ENCODE measurements at places on chromosomes 11 and 22. TPM values are rescaled to one million over a fixed set of nuclear protein-coding genes. Genes with fewer than 3 reads are reported as not detected.
A peak's percentile ranks its signal among the peaks of the same experiment; 100 is the strongest.

- DNase-seq: no peak
Measured at GRCh38 chr22:20258584-20259326, 9.4 kb downstream of the RTN4R start.

GRCh38 chr11:69213964-69214363 is 58.2 kb downstream of the SMIM38 start:
- no peak for DNase-seq

DNA sequence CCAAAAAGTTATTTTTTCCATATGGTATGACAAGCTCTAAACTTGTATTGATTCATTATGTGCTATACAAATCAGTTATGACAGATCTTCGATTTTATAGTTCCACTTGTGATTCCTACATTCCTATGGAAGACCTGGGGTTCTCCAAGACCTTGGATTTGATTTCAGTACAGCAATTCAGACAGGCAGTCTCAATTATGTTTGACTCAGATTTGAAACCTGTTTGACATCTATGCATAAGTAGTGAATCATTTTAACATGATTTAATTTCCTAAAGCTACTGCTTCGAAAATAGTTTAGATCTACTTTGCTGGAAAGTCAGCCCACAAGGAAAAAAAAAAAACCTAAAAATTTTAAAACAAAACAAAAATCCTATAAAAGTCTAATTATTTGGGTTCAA is 820.4 kb downstream of the LUZP2 start:
- DNase-seq: no peak

MPPED1 gene
- under 0.01 TPM for total RNA-seq

DNA sequence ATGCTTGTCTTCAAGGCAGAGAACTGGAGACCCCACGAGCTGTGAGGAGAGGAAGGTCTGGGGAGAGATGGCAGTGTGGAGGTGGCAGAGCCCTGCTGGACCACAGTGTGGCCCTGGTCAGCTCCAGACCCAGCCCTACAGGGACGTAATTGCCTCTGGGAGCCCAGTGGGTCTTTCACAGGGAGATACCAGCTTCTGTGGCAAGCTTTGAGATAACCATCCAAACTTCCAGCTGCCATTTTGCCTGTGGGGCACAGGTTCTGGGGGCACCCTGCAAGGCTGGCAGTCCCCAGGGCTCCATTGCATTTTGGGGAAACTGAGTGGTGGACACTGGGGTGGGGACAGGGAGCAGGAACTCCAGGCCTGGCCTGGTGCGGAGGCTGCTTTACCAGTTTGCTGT is 10.2 kb upstream of the MPPED1 start:
- DNase-seq: no peak

- DNase-seq: no peak
Measured at GRCh38 chr22:30680991-30681770, 13.5 kb upstream of the OSBP2 start.

CCDC157 gene
- 5.9 TPM for total RNA-seq

DNA sequence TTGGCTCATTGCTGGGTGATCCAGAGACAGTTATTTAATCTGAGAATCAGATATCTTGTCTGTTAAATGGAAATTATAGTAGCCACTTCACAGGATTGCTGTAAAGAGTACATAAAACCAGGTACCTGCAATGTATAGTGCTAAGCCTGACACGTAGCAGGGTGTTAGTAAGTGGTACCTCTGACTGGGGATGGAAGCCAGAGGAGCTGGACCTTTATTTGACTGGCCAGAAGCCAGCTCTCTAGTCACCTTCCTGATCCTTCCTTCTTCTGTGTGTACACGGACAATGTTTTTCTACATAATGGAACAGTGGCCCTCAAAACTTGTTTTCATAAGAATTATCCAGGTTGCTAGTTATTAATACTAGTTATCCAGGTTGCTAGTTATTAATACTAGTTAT is 25.5 kb upstream of the EHF start:
- DNase-seq: no peak

TTLL1 gene
- total RNA-seq: 12.9 TPM

GRCh38 chr22:23119494-23120414 is 22.0 kb downstream of the RSPH14 start:
- no peak for DNase-seq

ZPR1 gene
- 20.2 TPM for total RNA-seq

DNA sequence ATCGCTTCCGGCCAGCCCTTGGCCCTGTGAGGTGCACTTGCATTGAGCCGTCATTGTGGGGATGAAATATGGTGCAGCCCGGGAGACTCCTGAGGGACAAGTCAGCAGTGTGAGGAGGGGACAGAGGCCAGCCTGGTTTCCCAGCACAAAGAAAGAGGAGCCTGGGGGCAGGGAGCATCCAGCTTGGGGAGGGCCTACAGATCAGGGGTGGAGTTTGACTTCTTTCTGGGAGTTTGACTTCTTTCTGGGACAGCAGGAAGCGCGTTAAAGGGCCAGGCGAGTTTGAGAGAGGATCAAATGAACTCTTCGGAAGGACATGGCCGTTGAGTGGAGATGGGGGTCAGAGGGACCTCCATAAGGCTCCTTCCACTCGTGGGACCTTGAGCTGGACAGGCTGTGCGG is 91.9 kb downstream of the LRRC32 start:
- DNase-seq: no peak

GRCh38 chr11:16976379-16976778 is 37.8 kb downstream of the PLEKHA7 start:
- peak; percentile 51 for DNase-seq

GRCh38 chr22:30694640-30695350 is at the start of gene OSBP2:
OSBP2 (plus strand) TSS chr22:30694874; CDS start chr22:30694910, 36 bp downstream.
- peak; percentile 55 for DNase-seq

DNA sequence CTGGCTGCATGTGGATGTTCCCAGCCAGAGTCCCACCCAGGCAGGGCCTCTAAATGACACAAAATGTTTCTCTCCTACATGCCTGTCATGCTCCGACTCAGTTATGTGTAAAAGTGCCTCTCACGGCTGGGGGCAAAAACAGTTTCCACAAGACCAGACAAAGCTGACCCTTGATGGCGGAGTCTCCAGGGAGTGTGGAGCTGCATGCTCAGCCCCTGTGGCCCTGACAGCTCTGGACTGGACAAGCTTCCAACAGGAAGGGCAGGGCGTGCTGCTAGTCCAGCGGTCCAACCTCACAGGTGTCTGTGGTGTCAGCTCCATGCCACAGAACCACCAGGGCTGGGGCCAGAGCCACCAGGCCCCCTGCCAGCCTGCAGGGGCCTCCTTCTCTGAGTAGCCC is 149.6 kb downstream of the CRYBB2 start:
- DNase-seq: no peak

DNA sequence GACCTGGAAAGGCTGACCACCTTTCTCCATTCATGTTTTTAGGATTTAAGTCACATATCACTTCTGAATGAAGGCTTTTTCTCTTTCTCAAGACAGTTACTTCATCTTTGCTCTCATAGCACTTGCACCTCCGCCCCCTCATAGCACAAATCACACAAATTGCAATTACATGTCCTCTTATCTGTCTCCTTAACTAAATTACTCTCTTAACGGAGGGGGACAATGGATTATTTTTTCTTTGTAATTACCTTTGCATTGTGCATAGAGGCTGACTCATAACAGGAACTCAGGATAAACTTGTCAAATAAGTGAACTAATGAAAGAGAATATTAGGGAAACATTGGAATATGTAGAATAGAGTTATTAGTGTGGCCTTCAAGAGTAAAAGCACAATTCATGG is 94.7 kb downstream of the MUC15 start:
- DNase-seq: no peak

FAM180B gene
- total RNA-seq: 0.27 TPM

DNA sequence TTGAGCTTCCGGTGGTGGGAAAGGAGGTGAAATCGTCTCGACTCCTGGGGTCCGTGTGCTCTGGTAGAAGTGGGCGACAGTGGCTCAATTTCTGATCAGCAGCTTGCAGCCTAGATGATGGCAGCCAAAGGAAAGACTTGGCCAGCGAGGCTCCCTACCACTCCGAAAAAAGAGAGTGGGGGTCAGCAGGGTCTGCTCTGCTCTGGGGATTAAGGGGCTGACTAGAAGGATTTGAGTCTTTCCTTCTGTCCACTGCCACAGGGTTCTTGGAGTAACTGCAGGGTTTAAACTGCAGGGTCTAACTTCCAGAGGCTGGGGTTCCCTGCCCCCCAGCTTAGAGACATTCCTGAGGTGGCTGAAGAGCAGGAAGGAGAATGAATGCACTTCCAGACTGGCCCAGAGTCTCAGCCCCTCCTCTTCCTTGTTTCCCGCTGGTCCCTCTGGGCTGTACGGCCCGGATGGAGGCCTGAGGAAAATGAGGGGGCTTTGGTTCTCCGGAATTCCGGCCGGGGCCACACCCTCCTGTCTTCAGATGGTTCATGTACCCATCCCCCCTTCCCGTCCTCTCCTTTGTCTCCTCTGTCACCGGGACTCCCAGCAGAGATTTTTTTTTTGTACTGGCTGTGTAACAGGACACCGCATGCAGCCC is 907 bp downstream of the SERPINH1 start:
- DNase-seq: no peak

KDM4E gene
- not detected for total RNA-seq

GRCh38 chr11:114970927-114971645 is 292.8 kb downstream of the NXPE2 start:
- no peak for DNase-seq

MPPED2 gene
- total RNA-seq: 5.1 TPM

- no peak for DNase-seq
Measured at GRCh38 chr11:103042161-103042560, 49.8 kb downstream of the DCUN1D5 start.

GRCh38 chr11:93248602-93249001 is 50.8 kb upstream of the SLC36A4 start:
- DNase-seq: no peak

DNA sequence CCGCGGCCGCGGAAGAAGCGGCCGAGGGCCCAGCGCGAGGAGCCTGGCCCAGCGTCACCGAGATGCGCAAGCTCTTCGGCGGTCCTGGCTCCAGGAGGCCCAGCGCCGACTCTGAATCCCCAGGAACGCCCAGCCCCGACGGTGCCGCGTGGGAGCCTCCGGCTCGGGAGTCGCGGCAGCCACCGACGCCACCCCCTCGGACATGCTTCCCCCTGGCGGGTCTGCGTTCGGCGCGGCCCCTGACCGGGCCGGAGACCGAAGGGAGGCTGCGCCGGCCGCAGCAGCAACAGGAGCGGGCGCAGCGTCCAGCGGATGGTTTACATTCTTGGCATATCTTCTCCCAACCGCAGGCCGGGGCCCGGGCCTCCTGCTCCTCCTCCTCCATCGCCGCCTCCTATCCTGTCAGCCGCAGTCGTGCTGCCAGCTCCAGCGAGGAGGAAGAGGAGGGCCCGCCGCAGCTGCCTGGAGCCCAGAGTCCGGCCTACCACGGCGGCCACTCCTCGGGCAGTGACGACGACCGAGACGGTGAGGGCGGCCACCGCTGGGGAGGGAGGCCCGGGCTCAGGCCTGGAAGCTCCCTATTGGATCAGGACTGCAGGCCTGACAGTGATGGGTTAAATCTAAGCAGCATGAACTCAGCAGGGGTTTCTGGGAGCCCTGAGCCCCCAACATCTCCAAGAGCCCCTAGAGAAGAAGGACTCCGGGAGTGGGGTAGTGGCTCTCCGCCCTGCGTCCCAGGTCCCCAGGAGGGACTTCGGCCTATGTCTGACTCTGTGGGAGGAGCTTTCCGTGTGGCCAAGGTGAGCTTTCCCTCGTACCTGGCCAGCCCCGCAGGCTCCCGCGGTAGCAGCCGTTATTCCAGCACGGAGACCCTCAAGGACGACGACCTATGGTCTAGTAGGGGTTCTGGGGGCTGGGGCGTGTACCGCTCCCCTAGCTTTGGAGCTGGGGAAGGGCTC is 1.2 kb downstream of the ARHGEF17 start:
- DNase-seq: no peak

DNA sequence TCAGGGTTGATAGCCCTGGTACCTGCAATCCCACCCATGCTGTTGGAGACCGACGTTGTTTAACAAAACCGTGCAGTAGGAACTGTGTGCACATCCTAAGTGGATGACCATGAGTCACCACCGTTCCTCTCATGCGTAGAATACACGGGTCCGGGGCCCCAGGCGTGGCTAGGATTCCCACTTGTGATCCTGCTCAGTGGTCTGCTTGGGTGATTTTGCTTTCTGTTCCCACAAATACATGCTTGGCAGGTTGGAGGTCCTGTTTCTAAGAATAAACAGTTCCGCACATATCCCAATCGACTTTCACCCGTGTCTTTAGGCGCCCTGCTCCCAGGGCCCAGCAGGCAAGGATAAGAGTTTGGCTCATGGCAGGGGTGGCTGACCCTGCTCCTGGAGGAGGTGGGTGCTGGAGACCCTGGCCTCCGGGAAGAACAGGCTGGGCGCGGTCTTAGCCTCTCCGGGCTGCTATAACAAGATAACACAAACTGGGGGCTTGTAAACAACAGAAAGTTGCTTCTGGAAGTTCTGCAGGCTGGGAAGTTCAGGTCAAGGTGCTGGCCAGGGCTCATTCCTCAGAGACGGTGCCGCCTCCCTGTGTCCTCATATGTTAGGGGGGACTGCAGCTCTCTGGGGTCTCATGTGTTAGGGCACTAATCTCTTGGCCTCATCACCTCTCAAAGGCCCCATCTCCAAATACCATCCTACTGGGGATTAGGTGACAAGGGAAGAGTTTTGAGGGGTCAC is 1028.3 kb downstream of the BRD1 start:
- no peak for DNase-seq

ACRV1 gene
- total RNA-seq: not detected

DNA sequence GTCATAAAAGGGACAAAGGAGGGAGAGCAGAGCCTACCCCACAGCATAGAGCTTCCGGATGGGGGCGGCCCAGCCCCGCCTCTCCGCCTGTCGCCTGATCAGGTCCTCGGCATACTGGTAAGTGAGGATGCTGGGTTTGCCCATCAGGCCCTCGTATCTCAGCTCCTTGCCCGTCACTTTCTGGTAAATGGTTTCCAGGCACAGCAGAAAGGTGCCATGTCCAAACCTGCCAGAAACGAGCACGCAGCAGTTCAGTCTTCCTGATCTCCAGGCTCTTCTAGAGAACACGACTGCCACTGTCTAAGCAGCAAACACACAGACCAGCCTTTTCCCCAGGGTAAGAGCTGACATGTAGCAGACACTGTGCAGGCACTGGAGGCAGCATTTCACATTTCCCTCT is 17.4 kb upstream of the TMEM121B start:
- DNase-seq: no peak

CCDC89 gene
- total RNA-seq: under 0.01 TPM

- DNase-seq: no peak
Measured at GRCh38 chr11:75394085-75394840, 5.1 kb upstream of the RPS3 start.

- no peak for DNase-seq
Measured at GRCh38 chr11:132312701-132313111, 942.3 kb downstream of the NTM start.

CLMP gene
- under 0.01 TPM for total RNA-seq

- no peak for DNase-seq
Measured at GRCh38 chr11:110447897-110448745, 18.4 kb downstream of the FDX1 start.

Measured in hematopoietic multipotent progenitor cell (in vitro differentiated cells).